ENCODE measurements at places on chromosomes 12 and 14. TPM values are rescaled to one million over a fixed set of nuclear protein-coding genes. Genes with fewer than 3 reads are reported as not detected.

GRCh38 chr12:21428241-21428640 is 9.2 kb upstream of the PYROXD1 start:
- H3K36me3 ChIP-seq = no peaks in the 10 kb centered on the region
- no peaks in the 10 kb centered on the region for H3K27me3 ChIP-seq
- no peak overlapping the region for H3K4me3 ChIP-seq
- DNase-seq = no peak
- H3K27ac ChIP-seq = no peak overlapping the region
- H3K4me1 ChIP-seq = no peaks in the 10 kb centered on the region

GRCh38 chr12:103833891-103834290 is 7.1 kb downstream of the NT5DC3 start:
- H3K36me3 ChIP-seq = no peaks in the 10 kb centered on the region
- no peak overlapping the region for H3K4me3 ChIP-seq
- H3K27me3 ChIP-seq = no peaks in the 10 kb centered on the region
- DNase-seq = no peak
- peaks cover 20% of the 10 kb centered on the region for H3K4me1 ChIP-seq
- H3K27ac ChIP-seq = no peak overlapping the region

DNA sequence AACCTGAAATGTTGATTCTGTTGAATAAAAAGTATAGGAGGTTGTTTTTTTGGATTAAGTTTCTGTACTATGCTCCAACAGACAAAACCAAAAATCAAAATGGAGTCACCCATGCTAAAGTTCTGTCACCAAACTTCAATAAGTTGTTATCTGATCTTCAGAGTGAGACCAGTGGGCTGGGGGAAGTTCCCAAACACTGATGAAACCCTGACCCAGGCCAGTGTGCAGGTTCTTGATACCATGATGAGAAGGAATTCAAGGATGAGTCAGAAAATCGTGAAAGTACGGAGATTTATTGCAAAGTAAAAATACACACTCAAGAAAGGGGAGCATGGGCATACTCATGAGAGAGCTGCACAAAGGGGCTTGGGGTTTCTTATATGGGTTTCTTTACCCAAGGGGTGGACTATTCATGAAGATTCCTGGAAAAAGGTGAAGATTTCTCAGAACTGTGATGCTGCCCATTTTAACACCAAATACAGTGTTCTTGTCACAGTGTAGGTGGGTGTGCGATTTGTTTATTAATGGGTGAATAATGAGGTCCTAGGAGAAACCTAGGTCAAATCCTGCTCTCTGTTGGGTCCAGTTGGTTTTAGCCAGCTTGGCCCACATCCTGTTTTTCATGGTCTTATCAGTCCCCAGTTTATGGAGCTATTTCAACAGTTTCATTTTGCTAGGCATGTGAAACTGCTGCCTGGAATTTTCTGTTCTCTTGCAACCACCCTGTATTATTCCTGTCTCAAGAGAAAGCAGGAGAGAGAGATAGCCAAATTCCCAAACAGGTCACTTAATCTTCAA is 27.5 kb upstream of the DENND5B start:
- H3K27me3 ChIP-seq = no peaks in the 10 kb centered on the region
- no peak overlapping the region for H3K27ac ChIP-seq
- no peak overlapping the region for H3K4me3 ChIP-seq
- DNase-seq = no peak
- no peaks in the 10 kb centered on the region for H3K4me1 ChIP-seq

- H3K36me3 ChIP-seq = no peaks in the 10 kb centered on the region
- H3K27ac ChIP-seq = no peak overlapping the region
- H3K4me3 ChIP-seq = no peak overlapping the region
- H3K4me1 ChIP-seq = no peaks in the 10 kb centered on the region
- no peaks in the 10 kb centered on the region for H3K27me3 ChIP-seq
- DNase-seq = peak; percentile 12
Observed at GRCh38 chr12:22083167-22083566, 37.1 kb downstream of the CMAS start.

IL26 gene
- total RNA-seq = not detected

NTF3 gene
- not detected for total RNA-seq

GRCh38 chr14:104438166-104438887 is 141.2 kb upstream of the C14orf180 start:
- DNase-seq = no peak
- H3K4me3 ChIP-seq = no peak overlapping the region
- no peaks in the 10 kb centered on the region for H3K4me1 ChIP-seq
- H3K27me3 ChIP-seq = no peaks in the 10 kb centered on the region
- H3K36me3 ChIP-seq = no peaks in the 10 kb centered on the region

RITA1 gene
- 41.0 TPM for total RNA-seq
